ENCODE measurements at places on chromosomes 5 and 9.

GRCh38 chr5:178458140-178458539, 132.1 kb downstream of the COL23A1 start:
- DNase-seq, result peak; percentile 21

DNA sequence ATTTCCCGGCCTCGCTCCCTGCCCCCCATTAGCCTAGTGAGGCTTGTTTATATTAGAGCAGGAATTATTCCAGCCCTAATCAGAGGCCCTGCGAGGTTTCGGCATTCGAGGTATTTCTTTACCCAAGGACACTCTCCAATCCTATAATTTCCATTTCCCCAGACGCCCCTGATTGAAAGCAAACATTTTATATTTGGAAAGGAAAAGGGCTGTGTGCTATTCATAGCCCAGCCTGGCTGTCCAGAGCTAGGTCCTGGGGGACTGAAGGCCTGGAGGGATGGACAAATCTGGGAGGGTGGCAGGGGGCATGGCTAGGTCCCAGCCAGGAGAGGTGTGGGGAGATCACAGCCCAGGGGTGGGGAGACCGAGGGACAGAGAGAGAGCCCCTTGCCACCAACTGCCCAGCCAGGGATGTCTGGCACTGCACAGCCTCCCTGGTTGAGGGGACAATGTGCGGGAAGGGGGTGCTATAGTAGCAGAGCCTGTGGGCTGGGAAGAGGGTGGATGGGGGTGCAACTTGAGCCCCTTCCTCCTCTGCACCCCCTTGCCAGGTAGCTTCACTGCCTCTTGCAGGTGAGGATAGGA, 125.1 kb downstream of the BARX1 start:
- DNase-seq, result peak; percentile 36

DNA sequence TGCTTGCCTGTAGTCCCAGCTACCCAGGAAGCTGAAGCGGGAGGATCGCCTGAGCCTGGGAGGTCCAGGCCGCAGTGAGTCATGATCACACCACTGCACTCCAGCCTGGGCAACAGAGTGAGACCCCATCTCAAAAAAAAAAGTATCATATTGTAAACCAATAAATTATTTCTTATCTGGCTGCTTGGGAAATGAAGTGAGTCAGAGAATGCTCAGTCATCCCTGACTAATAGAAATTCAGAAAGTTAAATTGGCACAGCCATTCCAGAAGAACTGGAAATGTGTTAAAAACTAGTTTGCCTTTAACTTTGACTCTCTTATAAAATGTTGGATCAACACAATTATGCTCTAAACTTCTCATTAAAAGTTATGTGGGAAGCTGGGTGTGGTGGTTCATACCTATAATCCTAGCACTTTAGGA, 9.8 kb upstream of the GNE start:
- DNase-seq, result no peak

DNA sequence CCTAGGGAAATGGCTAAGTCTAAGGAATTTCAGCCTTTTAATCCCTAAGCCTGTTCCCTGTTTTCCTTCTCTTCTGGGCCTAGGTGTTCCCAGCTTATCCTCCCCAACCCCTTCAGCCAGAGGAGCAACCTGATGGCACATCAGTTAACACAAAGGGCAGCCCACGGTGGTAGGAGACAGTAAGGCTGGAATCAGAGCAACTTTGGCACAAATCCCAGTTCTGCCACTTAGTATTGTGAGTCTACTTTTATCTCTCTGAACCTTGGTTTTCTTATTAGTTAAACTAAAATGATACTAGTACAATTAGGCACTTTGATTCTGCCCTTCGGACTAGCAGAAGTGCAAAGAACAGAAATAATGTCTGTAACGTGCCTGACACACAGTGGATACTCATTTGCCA, 246.8 kb downstream of the SAXO1 start:
- no peak for DNase-seq

DNA sequence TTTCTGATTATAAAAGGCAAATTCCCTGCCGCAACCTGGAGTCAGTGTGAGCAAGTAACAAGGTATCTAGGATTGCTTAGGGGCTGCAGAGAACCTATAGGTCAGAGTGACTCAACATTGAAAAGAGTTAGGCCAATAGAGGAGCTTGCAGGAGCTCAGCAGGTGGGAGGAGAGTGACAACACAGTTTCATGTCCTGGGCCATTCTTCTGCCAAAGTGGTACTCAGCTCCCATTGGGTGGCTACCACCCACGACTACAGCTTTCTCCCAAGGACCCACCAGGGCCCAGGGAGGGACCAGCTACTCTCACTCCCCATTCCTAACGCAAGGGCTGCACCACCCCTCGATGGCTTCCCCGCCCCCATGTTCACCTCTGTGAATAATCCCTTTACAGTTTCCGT, 86.7 kb upstream of the SPATA31C2 start:
- DNase-seq, result no peak

DNA sequence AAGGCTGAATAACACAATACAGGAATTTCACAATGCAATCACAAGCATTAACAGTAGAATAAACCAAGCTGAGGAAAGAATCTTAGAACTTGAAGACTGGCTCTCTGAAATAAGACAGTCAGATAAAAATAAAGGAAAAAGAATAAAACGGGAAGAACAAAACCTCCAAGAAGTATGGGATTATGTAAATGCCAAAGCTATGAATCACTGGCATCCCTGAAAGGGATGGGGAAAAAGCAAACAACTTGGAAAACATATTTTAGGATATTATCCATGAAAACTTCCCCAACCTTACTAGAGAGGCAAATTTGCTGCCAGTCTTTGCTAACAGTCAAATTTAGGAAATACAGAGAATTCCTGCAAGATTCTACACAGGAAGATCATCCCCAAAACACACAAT, 157.9 kb downstream of the ALDH1A1 start:
- no peak for DNase-seq

Data from activated effector memory CD4-positive, alpha-beta T cell treated with anti-CD3 and anti-CD28 coated beads, Interleukin-2, amount 50 U/mL, for 16 hours (primary cell).